ENCODE measurements at places on chromosomes 16 and 17.

DNA sequence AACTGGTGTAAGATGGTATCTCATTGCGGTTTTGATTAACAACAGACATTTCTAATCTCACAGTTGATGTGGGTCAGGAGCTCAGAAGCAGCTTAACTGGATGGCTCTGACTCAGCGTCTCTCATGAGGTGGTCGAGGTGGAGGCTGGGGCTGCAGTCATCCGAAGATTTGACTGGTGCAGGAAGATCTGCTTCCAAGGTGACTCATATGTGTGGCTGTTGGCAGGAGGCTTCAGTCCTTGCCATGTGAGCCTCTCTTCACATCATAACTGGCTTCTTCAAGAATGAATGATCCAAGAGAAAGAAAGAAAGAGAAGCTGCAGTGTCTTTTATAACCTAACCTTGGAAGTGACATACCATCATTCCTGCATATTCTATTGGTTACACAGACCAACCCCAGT lies 376.1 kb downstream of the SEC14L1 start:
- DNase-seq, result no peak

DNA sequence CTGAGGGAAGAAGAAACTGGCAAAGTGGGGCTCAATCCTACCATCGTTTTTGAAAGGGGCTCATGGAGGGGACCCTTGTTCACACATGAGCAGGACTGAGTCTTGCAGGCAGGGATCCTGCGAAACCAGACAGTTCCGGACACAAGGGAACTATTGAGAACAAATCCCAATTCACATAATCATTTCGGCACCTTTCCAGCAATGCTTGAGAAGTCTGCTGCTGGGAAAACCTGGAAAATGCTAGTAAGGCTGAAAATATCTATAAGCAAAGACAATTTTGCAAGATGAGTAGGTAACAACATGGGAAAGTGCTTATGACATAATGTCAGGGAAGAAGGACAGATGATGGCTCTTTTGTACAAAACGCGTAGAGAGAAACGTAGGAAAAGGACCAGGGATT lies 52.1 kb upstream of the BPTF start:
- DNase-seq, result no peak

DNA sequence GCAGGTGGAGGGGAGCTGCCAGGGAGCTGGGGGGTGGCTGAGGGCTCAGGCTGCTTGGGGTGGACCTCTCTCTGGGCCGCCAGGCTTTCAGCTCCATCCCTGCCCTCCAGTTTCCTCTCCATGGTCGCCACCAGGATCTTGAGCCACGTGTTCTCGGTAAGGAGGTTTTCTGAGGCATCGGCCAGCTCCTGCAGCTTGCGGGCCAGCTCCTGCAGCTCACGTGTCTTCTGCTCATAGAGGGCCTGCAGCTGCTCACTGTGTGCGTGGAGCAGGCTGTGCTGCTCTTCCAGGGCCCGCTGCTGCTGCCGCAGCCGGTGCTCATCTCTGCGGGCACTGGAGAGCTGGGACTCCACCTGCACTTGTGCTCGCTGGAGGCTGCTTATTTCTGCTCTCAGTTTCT lies 11.0 kb downstream of the SNN start:
- DNase-seq, result no peak

DNA sequence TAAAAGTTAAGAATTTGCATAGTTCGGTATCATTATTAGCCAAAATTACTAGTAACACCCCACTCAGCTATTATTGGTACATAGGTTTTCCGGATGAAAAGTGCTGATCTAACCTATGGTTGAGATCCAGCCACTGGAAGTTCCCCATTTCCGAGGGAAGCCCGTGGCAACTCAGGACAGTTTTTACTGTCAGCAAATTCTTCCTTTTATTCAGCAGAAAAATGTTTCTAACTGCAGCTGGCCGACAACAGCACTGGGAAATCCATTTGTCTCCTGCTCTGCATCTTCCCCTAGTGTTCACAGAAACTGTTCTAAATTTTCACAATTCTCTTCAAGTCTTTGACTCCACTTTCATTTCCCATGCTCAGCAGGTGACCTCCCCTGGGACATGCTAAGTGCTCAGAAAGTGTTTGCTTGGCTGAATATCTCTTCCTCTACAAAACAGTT lies 15.5 kb upstream of the MMD start:
- DNase-seq, result peak; percentile 94

DNA sequence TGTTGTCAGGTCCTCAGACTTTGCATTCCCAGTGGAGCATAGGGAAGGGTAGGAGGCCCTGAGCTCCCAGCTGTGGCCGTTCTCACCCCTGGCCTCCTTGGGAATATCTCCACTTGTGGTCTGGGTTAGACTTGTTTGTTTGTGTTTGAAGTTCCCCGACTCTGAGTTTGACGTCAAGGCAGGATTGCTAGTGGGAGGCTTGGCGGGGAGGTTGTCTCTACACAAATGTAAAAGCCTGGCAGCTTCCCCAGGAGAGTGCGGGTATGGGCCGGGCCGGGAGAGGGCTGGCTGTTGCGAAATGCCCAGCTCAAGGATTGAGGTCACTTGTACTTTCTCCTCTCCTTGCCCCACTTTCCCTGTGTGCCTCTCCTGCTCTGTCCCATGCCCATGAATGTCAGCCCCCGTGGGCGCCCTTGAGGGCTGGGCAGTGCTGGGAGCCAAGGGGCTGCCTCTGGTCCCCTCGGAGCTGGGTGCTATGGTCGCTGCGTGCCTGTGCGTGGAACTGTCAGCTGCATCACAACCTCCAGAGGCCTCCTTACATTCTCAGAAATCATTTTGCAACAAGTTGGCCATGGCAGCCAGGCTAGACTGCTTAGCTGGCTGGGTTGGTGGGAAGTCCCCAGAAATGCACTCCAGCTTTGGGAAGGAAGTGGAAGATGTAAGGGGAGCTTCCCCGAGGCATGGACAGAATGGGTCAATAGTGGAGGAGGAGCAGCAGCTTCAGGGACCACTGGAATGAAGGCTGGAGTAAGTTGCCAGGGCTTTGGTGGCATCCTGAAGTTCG lies 84.3 kb downstream of the KSR1 start:
- no peak for DNase-seq

GRCh38 chr17:73657473-73658116 lies 13.3 kb upstream of the SDK2 start:
- DNase-seq, result no peak

DNA sequence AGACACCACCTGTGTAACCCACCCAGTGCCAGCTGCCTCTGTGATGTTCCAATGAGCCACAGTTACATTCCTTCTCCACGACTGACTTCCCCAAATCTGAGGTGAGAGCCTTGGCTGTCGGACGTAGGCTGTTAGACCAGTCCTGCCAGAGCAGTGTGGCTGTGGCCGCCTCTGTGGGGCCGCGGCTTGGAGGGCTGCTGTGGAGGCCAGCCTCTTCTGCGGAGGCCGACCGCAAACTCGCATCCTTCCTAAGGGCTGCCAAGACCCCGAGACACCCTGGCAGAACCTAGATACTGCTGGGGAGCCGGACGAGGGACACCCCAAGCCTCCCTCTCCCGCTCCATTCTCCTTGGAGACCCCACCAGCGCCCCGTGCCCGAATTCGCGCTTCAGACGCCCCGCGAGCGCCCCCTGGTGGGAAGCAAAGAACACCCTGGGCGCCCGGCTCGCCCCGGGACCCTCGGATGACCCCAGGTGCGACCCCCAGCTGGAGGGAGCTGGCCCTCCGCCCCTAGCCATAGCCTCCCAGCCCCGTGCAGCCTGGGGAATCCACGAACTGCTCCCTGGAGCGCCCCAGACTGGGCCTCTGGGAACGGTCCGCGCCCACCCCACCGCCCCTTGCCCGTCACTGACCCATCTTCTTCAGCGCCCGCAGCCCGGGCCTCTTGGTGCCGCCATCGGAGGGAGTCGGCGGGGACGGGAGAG lies 547 bp downstream of the PLCD3 start:
- peak; percentile 42 for DNase-seq

DNA sequence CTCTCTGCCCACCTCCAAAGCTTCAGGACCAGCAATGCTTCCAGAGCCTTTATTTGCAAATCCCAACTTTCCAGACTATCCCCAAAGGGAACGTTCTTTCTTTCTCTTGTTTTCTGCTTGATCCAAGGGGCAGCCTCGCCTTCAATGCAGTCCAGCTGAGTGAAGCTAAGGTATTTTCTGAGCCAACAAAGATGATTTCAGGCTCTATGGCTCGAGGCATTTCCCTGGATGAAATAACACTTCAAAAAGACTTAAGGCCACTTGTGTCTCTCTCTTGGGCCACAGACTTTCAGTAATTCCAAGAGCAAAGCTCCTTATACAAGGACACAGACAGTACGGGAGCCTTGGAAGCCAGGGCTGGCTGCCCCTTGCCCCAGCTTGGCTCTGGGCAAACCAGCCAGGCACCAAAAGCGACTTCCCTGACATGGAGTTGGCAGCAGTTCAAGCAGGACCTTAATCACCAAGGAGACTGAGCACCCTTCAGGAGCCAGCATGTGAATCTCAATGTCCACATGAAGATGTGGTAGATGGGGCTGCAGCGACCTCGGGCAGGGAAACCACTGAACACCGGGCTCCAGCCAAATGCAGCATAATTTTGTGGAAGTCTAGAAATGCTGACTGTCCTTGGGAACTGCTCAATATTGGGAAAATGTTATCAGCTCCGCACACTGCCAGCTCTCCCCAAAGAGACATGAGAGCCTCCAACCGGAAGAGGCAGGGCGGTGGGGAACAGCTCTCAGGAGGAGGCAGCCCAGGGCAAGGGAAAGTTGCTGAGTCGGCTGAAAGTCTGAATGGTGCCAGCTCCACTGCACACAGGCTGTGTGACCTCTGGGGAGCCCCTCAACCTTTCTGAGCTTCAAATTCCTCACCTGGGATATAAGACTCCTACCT lies 39.0 kb downstream of the TK2 start:
- no peak for DNase-seq
